Thoracic aorta (tissue), 2 donors: ENCODE measurements at places on chromosomes 2 and 18.

DNA sequence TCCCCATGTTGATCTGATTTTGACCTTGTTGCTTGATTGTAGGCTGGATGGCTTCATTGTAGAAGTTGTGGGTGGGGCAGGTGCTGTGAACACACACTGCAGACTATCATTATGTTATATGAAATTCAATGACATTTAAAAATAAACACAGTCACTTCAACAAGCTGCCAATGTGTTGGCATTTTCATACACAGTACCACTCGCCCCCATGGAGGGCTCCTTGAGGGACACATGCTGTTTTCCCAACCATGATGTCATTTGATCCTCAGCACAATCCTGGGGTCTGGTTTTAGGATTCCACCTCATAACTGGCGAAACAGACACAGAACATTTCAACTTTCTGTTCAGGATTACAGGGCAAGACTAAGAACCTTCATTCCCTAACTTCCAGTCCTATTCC lies 86.9 kb downstream of the ZCCHC2 start:
- DNase-seq, result no peak

DNA sequence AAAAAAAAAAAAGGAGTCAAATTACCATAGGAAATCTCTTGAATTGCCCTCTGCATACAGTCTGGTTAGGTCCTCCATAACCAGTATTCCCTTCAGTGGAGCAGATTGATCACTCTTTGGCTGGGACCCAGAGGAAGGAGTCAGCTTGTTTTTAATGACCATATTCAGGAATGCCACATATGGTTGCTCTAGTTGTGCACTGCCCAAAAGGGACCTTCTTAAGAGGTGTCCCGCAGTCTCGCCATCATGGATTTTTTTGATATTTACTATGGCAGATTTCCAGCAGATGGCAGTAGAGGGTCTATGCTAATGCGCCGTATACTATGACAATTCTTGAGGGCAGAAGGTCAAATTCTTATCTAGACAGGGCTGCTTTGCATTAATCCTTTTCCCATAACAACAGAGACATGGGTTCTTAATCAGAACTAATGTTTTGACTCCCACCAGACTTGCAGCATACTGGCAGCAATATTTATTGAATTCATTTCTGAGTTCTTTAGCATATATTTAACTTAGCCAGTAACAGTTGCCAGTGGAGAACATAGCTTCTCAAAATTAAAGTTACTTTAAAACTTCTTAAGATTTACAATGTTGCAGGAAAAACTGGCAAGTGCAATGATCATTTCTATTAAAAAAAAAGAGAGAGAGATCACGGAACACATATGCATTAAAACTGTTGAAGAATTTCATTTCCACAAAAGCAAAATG lies 31.8 kb upstream of the INPP4A start:
- DNase-seq, result no peak

DNA sequence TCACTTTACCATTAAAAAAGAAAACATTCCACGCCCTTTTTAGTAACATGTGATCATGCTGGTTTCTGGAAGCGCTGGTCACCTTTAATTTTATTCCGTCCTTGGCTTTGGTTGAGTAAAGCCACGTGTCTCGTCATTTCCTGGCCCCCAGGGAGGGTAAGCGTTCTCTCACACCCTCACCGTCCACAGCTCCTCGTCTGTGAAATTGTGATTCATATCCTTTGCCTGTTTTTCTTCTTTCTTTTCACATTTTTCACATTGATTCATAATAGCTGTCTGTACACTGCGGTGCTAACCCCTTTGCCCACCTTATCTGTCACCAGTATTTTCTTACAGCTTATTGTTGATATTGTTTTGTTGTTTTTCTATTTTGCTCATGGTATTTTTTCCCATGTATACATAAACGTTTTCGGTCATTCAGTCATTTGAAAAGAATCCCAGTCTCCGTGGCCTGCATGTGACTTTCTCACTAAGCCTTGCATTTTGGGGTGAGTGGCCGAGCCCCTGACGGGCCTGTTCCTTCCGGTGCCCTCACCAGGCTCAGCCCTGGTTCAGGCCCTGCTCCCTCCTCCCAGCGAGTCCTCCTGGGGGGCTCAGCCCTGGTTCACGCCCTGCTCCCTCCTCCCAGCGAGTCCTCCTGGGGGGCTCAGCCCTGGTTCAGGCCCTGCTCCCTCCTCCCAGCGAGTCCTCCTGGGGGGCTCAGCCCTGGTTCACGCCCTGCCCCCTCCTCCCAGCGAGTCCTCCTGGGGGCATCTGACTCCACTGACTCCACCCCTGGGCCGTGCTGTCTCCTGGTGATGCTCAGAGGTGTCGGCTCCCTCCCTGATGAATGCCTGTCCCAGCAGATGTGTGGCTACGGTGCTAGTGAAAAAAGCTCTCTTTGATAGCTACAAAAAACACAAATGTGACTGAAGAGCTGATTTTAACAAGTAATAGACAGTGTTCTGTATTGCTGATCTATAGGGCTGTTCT lies 249.7 kb upstream of the PXDN start:
- DNase-seq, result no peak

DNA sequence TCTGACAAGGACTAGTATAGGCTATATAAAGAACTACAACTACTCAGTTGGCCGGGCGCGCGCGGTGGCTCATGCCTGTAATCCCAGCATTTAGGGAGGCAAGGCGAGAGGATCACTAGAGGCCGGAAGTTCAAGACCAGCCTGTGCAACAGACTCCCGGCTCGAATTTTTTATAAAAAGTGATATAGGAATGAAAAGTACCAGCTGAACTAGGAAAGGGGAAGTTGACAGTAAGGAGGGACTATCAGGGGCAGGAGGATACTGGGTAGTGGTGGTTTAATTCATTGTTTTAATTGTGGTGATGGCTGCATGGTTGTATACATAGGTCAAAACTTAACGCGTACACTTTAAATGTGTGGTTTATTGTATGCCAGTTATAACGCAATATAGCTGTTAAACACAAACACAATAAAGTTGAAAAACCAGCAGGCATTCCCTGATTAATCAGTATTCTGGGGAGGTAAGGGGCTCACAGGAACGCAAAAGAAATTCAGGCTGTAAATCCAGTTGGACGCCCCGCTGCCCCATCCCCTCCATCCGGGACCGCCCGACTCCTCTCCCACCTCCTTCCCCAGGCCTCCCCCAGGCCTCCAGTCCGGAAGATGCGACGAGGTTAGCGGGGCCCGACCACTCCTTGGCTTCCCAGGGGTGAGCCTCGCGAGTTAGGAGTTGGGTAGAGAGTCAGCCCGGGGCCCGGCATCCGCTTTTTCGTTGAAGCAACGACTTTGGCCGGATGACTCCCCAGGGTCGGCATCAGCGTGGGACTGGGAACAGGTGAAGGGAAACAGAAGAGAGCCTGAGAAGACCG lies 746 bp upstream of the POLR1B start:
- DNase-seq, result peak; percentile 29

- DNase-seq, result no peak
Measured at GRCh38 chr2:172056293-172056692, 29.0 kb upstream of the DLX1 start.

GRCh38 chr2:240991378-240992263 lies 6.8 kb upstream of the SNED1 start:
- DNase-seq, result peak; percentile 98

DNA sequence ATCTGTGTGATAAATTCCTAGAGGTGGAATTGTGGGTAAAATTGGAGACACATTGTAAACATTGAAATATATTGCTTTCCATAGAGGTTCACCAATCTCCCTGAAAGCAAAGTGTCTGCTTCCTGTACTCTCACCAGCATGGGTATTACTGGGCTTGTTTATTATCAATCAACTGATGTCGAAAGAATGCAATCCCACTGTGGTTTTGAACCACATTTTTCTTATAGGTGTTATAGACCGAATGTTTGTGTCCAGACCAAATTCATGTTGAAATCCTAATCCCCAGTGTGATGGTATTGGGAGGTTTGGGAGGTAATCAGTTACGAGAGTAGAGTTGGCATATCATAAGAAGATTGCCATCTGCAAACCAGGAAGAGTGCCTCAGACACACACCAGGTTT lies 1212.4 kb downstream of the LRP1B start:
- DNase-seq, result no peak

DNA sequence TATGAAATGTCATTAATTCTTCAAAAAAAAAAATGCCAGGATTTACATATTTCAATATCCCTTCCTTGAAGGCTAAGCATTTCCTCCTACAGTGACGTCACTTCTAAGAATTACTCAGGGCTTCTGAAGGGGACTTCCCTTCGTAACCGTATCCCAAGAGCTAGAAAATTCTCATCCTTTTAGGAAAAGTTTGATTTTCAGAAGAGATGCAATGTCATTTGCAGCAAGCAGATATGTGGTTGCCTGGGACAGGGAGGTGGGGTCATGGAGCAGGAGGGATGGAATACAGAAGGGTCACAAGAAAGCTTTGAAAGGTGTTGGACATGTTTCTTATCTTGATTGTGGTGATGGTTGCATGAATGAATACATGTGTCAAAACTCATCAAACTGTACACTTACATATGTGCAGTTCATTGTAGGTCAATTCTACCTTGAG lies 97.0 kb upstream of the ATL2 start:
- no peak for DNase-seq

DNA sequence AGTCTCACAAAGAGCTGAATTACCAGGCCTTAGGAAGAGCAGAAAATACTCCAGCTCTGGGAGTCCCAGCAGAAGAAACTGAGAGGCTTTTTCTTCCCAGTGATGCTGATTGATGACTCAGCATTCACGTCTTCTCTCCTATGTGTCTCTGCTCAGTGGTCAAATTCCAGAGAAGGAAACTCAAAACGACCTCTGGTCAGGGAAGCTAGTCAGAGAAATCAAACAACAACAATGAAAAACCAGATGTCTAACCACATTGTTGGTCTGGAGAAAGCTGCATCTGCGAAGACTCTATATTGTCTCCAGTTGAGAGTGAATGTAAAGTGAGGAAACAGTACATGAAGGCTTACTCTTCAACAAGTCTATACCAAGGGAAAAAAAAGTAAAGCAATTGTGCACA lies 28.6 kb upstream of the CERS6 start:
- DNase-seq, result no peak

- DNase-seq, result no peak
Measured at GRCh38 chr2:215367662-215368492, 56.0 kb downstream of the ATIC start.

GRCh38 chr2:1429895-1430294 lies 16.6 kb downstream of the TPO start:
- DNase-seq, result no peak

DNA sequence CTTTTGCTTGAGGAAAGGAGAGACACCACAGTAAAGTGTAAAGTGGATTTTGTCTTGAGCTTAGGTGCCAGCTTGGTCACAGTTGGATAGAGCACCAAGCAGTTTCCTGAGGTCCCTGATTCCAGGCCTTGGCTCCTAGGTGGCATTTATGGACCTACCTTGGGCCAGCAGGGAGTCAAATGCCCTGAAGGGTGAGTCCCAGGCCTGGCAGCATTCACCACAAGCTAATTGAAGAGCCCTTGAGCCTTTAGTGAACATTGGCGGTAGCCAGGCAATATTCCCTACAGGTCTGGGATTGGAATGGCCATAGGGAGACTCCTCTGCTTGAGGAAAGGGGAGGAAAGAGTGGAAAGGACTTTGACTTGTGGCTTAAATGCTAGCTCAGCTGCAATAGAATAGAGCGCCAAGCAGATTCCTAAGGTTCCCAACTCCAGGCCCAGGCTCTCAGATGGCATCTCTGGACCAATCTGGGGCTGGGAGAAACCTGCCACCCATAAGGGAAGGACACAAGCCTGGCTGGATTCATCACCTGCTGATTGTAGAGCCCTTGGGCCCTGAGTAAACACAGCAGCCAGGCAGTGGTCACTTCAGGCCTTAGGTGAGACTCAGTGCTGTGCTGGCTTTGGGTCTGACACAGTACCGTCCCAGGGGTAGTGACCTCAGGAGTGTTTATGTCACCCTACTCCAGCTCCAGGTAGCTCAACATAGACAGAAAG lies 137.5 kb upstream of the OTOS start:
- DNase-seq, result no peak

- no peak for DNase-seq
Measured at GRCh38 chr18:34704074-34704473, 6.0 kb upstream of the DTNA start.

DNA sequence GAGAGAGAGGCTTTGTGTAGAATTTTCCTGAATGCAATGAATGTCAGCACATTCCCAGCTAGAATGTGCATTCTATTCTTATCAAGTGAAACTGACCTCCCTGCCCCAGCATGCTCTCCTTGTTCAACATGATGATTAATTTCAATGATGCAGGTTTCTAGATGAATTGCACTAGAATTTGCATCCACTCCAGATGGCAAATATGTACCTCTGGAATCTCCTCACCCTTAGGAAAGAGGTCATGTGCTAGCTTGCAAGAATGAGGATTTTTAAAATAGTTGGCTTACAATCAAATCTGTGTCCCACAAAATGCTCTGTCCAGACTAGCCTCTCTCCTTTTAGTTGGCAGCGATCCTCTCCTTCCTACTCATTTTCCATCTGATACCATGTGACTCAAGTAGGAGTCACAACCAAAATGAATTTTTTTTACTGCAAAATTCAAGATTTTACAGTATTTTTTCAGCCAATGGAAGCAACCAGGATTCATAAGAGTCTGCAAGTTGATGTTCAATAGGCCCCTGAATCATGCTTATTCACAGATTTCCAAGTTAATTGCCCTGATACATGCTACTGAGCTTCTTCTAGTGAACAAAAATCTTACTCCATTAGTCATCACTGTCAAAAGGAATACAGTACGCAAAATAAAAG lies 21.0 kb upstream of the STAT4 start:
- no peak for DNase-seq

DNA sequence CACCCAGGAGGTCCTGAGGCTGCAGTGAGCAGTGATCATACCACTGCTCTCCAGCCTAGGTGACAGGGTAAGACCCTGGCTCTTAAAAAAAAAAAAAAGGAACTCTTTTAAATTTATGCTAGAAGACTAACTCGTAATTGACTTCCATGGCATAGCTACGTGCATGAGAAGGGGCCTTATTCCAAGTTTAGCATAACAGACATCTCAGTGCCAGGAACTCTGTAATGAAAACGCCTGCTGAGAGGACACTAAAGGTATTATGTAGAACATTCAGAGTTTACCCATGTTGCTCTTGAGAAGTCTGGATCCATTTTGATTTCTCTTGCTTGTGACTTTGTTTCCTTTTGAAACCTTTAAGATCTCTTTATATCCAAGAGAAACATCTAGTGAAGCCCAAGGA lies 276.0 kb downstream of the ZNF407 start:
- DNase-seq, result no peak

DNA sequence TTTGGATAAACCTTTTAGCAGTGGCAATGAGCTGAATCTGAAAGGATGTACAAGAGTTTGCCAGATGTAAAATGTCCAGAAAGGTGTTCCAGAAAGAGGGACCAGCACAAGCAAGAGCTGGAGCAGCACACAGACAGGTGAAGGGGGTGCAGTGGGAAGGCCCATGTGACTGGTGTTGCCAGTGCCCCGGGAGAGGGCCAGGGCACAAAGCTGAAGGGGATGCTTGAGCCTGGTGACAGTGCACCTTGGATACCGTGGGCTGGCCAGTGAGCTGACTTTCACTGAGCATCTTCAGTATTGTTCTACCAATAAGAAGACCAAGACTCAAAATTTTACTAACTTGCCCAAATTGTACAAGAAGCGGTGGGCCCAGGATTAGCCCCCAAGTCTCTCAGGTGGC lies 132.3 kb upstream of the ALPP start:
- DNase-seq, result no peak
